ENCODE measurements at places on chromosomes 16 and 17.
A peak's percentile ranks its signal among the peaks of the same experiment; 100 is the strongest.

- DNase-seq: no peak
Observed at GRCh38 chr16:48965386-48965785, 316.3 kb downstream of the CBLN1 start.

DNA sequence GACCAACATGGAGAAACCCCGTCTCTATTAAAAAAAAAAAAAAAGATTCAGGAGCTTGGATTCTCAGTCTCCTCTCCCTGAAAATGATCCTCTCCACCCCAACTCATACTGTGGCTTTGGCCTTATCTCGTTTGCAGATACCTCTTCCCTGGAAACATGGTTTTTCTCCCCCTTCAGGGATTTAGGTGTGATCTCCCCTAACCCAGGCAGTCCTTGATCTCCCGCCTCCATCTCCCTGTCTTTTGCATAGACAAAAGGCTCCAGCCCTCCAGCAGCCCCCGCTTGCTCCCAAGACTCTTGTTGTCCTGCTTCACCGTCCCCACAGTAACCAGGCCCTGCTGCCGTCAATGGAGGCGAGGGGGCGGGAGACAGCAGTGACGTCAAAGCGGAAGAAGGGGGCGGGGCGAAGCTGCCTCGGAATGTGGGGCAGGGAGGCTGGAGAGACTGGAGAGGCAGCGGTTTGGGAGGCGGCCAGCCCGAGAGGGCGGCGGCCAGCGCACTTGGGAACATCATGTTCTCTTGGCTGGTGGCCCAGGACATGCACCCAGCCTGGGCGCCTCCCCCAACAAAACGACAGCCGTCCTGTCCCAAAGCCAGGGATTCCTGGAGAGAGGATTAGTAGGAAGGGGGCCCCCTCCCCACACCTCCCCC, 1.9 kb upstream of the PER1 start:
- DNase-seq: peak; percentile 81

DNA sequence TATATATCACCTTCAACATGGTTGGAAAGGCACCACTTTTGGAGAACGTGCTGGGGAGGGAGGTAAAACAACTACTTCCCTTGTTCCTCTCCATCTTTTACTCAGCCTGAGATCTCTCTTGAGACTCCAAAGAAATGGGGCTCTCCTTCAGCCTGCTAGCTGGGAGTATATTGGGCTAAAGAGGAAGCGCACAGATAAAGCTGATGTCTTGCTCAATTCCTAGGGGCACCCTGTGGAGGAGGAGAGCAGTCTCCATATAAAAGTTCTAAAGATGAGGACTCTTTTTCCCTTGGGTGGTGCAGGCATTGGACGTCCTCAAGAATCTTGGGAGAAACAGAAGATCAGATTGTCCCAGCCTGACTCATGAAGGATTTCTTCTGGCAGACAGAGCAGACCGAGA, 4.6 kb upstream of the ETV4 start:
- no peak for DNase-seq

GRCh38 chr17:40937384-40937819, at the start of gene KRT23:
Gene KRT23, minus strand, starts transcription at chr17:40937646. Its CDS starts 1,043 bp downstream, at chr17:40936603.
- no peak for DNase-seq

All from stimulated activated CD4-positive, alpha-beta T cell treated with anti-CD3 and anti-CD28 coated beads, Interleukin-12 subunit alpha, Interleukin-12 subunit beta, amount 100 ng/mL, for 4 hours (primary cell).